Hematopoietic multipotent progenitor cell treated with erythropoietin and hydrocortisone succinate and interleukin-3 and kit ligand, for 17 days (in vitro differentiated cells): ENCODE measurements at places on chromosomes 13 and 19.

- DNase-seq: no peak
Observed at GRCh38 chr13:106274551-106275203, 260.8 kb downstream of the EFNB2 start.

DNA sequence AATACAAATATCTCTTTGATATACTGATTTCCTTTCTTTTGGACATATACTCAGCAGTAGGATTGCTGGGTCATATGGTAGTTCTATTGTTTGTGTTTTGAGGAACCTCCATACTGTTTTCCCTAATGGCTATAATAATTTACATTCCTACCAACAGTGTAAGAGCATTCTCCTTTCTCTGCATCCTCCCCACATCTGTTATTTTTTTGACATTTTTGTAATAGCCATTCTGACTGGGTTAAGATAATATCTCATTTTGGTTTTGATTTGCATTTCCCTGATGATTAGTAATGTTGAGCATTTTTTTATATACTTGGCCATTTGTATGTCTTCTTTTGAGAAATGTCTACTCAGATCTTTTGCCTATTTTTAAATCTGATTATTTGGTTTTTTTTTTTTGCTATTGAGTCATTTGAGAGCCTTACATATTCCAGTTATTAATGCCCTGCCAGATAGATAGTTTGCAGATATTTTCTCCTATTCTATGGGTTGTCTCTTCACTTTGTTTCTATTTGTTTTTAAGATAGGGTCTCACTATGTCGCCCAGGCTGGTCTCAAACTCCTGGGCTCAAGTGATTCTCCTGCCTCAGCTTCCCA is 95.7 kb downstream of the FNDC3A start:
- DNase-seq: no peak

GRCh38 chr19:43395561-43395960 is 19.1 kb upstream of the TEX101 start:
- DNase-seq: no peak

DNA sequence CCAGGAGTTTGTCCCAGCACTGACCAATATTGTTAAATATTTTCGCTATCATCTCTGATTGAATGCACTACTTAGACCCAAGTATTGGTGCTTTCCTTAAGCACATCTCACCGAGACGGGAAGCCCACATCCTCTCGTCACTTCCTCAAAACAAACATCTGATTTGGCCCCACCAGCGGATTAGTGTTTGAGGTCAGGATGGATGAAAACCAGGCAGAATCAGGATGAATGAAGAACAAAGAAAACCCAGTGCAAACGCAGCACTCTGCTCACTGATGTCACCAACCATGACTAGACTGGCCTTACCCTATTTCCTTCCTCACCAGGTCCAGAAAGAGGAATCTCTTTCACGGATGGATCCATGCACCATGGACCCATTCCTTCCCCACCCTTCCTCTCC is 6.0 kb downstream of the PLAUR start:
- no peak for DNase-seq

GRCh38 chr13:55816976-55817601 is 1323.6 kb upstream of the PRR20A start:
- no peak for DNase-seq

GRCh38 chr19:19468424-19469050 is 46.8 kb downstream of the TSSK6 start:
- DNase-seq: no peak

- no peak for DNase-seq
Observed at GRCh38 chr13:56412856-56413255, 727.9 kb upstream of the PRR20A start.

GRCh38 chr19:13109361-13110098 is 6.9 kb upstream of the LYL1 start:
- DNase-seq: no peak

DNA sequence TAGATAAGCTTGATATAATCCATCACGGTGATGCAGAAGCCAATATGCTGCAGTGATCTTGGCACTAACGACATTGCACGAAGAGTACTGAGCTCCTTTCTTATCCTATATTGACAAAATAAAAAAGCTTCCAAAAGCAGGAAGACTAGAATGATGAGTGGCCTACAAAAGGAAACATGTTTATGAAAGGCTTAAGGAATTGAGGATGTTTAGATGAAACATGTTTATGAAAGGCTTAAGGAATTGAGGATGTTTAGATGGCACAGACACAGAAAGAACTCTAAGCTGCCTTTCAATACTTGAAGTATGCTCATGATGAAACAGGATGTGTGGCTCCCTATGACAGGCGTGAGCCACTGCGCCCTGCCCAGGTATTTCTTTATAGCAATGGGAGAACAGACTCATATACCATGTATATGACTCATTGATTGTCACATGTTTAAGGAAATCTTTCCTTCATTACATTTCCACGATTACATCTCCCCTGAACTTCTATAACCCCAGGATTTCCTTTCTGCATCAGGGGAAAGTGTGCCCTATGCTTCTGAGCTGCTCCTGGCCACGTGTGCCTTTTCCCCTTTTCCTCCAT is 690.8 kb upstream of the ARGLU1 start:
- DNase-seq: no peak

GRCh38 chr19:31300422-31300821 is 48.8 kb downstream of the TSHZ3 start:
- no peak for DNase-seq

DNA sequence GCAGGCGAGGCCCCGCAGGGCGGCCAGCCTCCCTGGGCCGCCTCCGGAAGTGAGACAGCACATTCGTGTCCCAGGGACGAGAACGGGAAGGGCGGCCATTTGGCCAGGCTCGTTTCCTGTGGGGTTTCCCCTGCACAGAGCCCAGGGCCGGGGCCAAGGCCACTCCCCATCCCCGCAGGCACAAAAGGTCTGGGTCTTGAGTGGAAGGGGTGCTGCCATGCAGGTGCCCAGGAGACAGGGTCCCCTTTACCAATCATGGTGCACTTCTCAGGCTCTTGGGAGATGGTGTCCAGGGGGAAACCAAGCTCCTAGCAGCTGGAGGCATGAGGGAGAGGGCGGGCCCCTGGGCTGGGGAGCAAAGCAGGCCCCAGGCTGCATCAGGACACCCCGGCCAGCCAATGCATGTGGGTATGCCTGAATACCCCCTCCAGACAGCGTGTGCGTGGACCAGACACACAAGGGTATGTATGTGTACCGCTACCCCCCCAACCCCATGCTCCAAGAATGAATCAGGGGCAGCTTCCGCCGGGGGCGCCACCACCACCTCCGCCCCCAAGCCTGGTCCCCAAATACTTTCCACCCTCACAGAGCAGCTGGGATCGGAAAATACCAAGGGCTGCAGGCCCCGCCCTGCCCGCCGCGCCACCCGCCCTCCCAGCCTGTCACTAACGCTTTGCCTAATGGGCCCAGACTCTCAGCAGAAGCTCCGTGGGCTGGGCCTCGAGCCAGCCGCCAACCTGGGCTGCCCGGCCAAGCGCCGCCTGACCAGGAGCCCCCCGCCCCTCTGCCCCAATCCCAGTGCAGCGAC is 37.6 kb upstream of the NANOS3 start:
- DNase-seq: peak; percentile 87

- no peak for DNase-seq
Observed at GRCh38 chr13:49044836-49045235, 69.1 kb downstream of the FNDC3A start.

GRCh38 chr13:112210371-112210770 is 143.4 kb downstream of the SOX1 start:
- DNase-seq: no peak

- no peak for DNase-seq
Observed at GRCh38 chr13:75836441-75836840, 200.3 kb downstream of the LMO7 start.

GRCh38 chr19:47081095-47081494 is 32.5 kb downstream of the ZC3H4 start:
- no peak for DNase-seq

DNA sequence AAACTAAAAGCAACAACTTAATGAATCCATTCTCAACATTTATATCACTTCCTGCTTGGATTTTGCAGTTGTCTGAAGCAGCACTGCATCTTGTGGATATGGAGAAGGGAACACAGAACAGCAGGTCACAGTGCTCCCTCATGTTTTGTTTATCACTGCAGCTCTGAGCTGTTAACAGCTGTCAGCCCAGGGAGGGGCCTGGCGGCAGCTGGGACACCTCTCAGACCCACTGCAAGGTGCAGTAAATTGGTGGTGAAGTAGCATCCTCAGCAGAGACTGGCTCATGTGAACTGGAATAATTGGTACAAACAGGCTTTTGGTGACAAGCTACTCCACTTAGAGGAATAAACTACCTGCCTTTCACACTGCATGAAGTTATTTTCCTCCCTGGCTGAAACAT is 170.4 kb downstream of the LIG4 start:
- DNase-seq: no peak

DNA sequence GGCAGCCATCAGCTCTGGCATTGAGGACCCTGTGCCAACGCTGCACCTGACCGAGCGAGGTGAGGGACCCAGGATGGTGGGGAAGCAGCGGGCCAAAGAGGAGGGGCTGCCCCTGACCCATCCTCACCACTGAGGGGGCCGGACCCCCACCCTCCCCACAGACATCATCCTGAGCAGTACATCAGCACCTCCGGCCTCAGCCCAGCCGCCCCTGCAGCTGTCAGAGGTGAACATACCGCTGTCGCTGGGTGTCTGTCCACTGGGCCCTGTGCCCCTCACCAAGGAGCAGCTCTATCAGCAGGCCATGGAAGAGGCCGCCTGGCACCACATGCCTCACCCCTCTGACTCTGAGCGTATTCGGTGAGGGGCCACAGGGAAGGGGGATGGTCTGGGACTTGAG is 7.3 kb downstream of the LENG1 start:
- no peak for DNase-seq

GRCh38 chr13:91328726-91329125 is 18.8 kb upstream of the MIR17HG start:
- no peak for DNase-seq

- DNase-seq: no peak
Observed at GRCh38 chr13:60146471-60146870, 17.3 kb downstream of the DIAPH3 start.

GRCh38 chr19:29843180-29844051 is 31.6 kb downstream of the CCNE1 start:
- no peak for DNase-seq

- DNase-seq: no peak
Observed at GRCh38 chr13:43229506-43229905, 206.1 kb downstream of the DNAJC15 start.

DNA sequence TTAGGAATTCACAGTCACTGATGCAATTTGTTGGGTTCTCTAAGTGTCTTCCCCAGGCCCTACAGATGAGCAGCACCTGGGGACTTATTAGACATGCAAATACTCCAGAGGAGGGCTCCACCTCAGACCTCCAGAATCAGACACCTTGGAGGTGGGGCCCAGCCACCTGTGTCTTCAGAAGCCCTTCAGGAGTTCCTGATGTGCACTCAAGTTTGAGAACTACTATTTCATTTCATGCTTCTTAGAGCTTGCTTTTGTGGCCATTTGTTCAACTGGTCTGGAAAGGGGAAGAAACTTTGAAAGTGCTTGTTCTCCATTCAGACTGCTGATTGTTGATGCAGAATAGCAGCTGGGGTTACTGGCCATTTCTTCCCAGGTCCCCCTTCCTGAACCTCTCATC is 472.0 kb downstream of the COG6 start:
- no peak for DNase-seq

GRCh38 chr19:6063576-6064335 is 46.5 kb downstream of the RFX2 start:
- no peak for DNase-seq

GRCh38 chr19:40632311-40633036 is 31.3 kb downstream of the LTBP4 start:
- no peak for DNase-seq

DNA sequence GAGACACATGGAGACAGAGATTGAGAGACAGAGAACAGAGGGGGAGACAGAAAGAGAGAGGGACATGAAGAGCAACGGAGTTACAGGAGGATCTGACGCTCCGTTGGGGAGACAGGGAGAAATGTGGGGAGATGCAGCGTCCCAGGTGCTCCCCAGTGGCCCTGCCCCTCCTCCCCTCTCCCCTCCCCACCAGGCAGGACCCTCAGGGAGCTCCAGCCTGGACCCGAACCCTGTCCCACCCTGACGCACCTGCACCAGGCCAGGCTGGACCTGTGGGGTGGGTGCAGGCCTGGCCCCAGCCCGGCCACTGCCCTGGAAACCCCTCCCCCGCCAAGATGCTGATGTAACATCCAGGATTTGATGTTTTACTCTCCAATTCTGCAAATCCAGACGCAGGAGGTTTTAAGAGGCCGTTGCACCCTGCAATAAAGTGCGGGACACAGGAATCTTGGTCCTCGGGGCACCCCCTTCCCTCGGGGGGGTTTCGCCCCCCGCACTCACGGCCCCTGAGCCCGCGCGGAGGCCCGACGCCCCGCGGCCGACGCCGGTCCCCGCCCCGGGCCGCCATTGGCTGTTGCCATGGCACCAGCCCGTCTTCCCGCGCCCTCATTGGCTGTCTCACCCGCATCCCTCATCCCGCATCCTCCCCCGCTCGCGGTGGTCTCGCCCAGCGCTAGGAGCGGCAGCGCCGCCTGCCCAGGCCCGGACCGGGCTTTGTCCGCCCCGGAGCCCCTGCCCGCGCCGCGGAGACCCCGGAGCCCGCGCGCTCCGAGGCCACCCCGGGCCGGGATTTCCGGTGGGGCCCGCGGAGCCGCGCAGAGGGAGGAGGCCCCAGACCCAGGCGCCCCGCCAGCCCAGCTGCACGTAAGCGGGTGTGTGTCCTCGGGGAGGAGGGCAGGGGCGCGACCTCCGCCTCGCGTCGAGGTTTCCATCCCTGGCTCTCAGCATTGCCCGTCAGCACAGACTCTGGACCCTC is at the start of gene APC2:
APC2 (plus strand) TSS at position 655 of the 976 bp plus-strand sequence. CDS start 2,881 bp downstream, outside the sequence.
- no peak for DNase-seq

DNA sequence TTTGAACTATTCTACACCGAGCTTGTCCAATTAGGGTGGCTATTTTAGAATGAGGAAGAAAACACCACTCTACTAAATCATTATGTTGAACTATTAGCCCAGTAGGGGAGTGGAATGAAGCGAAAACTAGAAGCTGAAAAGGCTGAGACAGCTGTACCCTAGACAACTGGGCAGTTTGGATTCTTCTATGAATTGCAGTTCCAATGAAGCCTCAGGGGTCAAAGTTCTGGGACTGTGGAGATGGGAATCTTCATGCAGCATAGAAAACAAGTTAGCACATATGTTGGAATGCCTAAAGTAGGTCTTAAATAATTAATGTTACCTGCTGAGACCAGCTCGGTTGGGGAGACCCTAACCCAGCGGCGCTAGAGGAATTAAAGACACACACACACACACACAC is 62.7 kb upstream of the ZNF726 start:
- no peak for DNase-seq

DNA sequence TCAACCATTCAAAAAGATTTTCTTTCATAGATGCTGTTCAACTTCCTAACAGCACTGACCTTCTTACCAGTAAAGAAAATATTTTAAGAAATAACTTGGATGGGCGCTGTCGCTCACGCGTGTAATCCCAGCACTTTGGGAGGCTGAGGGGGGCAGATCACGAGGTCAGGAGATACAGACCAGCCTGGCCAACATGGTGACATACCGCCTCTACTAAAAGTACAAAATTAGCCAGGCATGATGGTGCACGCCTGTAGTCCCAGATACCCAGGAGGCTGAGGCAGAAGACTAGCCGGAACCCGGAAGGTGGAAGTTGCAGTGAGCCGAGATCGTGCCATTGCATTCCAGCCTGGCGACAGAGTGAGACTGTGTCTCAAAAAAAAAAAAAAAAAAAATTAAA is 865.7 kb upstream of the SLC10A2 start:
- no peak for DNase-seq

GRCh38 chr13:44237881-44238421 is 135.7 kb upstream of the SERP2 start:
- no peak for DNase-seq
